ENCODE measurements at places on chromosomes 12 and 14. TPM values are rescaled to one million over a fixed set of nuclear protein-coding genes. Genes with fewer than 3 reads are reported as not detected.

Gene LMNTD1
- not detected for total RNA-seq

Gene SOAT2
- total RNA-seq, result 0.74 TPM

Gene OAS2
- total RNA-seq, result 14.0 TPM

Gene ENDOU
- 21.4 TPM for total RNA-seq

Gene MMP19
- total RNA-seq, result 21.6 TPM

Gene GSC
- total RNA-seq, result 1.7 TPM

Gene SYT10
- 2.2 TPM for total RNA-seq

Gene ZBTB39
- total RNA-seq, result 6.1 TPM

Gene KRT4
- total RNA-seq, result 354 TPM

Gene KLRC1
- 1.5 TPM for total RNA-seq

Gene PPFIA2
- total RNA-seq, result 5.2 TPM

Gene TAS2R46
- 2.0 TPM for total RNA-seq
